ENCODE measurements at places on chromosomes 6 and 20. TPM values are rescaled to one million over a fixed set of nuclear protein-coding genes. Genes with fewer than 3 reads are reported as not detected.

The RBBP8NL gene
- polyA plus RNA-seq = not detected

The SPTLC3 gene
- polyA plus RNA-seq = 0.46 TPM

The CPXM1 gene
- polyA plus RNA-seq = not detected

The BPI gene
- polyA plus RNA-seq = not detected

The TOX2 gene
- not detected for polyA plus RNA-seq

The C6orf163 gene
- 2.4 TPM for polyA plus RNA-seq

The DLL1 gene
- 0.17 TPM for polyA plus RNA-seq
